ENCODE measurements at places on chromosomes 11 and 22. TPM values are rescaled to one million over a fixed set of nuclear protein-coding genes. Genes with fewer than 3 reads are reported as not detected.

DNA sequence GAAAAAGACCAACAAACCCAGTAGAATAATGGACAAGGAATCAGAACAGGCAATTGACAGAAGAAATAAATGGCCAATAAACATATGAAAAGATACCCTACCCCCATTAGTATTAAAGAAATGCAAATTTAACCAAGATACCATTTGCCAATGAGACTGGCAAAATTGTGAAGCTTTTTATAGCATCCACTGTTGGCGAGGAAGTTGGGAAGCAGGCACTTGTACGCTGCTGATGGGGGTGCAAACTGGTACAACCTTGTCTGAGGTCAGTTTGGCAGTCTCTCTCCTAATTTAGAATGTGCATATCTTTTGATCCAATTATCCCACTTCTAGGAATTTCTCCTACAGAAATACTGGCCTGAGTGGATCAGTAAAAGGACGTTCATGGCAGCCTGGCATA is 8.6 kb upstream of the NRXN2 start:
- DNase-seq, result no peak

- DNase-seq, result no peak
These were observed 6.2 kb downstream of the SRSF8 start for GRCh38 chr11:95072948-95073347.

DNA sequence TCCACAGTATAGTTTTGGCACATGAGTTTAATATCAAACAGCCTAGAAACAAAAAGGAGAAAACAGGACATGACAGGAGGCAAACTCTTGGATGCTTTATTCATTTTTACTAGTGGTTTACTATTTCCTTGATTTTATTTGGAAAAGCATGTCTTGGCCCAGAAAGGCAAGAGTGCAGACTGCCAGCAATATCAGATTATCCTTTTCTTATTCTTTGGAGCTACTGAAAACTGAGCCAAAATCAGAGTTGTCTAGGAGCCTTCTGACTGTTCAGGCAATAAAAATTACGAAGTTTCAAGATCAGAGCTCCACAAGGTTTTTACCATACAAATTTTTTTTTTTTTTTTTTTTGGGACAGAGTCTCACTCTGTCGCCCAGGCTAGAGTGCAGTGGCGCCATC is 16.0 kb downstream of the CELF1 start:
- DNase-seq, result no peak

DNA sequence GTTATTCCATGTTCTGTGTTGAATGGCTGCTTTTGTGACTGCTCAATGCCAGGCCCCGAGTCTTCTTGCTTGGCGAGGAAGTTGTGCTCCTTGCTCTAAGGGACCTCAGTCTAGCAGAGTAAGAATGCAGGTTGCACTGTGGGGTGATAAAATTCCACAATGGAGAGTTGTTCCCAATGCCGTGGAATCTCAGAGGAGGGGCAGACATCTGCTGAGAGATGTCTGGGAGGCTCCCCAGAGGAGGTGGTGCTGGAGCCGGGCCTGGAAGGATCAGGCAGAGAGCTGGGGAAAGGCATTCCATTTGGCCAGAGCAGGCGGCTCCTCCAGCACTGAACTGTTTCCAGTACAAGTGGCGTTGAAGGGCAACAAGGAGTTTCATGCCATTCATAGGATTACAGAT is 55.2 kb downstream of the ST3GAL4 start:
- DNase-seq, result no peak

GRCh38 chr11:103936059-103936458 is 100.4 kb upstream of the DDI1 start:
- DNase-seq, result no peak

- DNase-seq, result no peak
These were observed 158.3 kb upstream of the CTSC start for GRCh38 chr11:88495836-88496235.

DNA sequence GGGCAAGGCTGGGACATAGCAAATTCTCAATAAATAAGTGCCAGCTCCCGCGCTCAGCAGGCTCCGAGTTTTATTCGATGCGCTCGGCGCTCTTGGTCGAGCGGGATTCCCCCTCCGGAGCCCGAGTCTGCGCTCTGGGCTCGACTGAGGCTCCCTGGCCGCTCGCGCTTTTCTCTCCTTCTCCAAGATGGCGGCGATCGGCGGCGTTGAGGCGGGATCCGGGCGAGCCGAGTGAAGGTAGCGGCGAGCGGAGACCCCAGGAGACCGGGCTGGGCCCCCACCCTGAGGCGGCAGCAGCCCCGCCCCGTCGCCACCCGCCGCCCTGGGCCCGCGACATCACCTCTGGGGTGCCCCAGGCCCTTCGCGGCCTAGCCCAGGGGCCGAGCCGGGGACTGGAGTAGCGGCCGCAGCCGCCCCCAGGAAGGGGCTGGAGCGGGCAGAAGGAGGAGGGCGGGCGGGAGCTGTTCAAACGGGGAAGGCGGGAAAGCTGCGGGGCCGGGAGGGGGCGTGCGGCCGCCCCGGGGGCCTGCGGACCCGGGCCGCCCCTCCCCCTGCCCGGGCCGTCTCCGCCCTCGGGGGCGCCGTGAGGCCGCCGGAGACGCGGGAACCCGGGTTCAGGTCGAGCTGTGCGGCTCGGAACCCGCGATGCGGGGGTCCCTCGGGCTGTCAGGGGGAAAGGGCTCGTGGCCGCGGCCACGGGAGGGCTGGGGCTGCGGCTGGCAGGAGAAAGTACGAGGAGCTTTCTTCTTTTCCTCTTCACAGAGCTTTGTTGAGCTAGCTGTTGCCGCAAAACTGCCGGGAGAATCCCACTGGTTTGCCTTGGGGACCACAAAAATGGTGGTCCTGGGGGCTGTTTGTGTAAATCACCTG is at the start of gene HMGXB4:
Gene HMGXB4, plus strand, starts transcription at position 173 of the 870 bp plus-strand sequence. CDS start 4,898 bp downstream, outside the sequence.
- DNase-seq, result peak; percentile 88

DNA sequence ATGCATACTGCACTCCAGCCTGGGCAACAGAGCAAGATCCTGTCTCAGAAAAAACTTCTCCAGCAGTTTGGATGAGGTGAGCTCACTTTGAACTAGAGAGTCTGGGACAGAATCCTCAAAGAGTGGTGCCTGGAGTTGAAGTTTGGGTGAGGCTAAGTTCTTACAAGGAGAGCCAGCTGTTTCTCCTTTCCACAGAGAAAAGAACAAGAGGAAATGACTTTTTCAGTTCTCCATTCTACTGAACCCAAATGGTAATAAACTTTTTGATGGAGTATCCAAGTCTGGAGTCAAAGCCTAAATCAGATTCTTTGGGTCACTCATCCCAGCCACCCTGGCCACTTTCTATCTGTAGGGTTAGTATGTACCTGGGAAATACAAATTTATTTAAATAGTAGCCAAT is 102.7 kb downstream of the TRAF6 start:
- DNase-seq, result no peak

- DNase-seq, result no peak
These were observed 95.8 kb downstream of the DLG2 start for GRCh38 chr11:85531191-85531897.

DNA sequence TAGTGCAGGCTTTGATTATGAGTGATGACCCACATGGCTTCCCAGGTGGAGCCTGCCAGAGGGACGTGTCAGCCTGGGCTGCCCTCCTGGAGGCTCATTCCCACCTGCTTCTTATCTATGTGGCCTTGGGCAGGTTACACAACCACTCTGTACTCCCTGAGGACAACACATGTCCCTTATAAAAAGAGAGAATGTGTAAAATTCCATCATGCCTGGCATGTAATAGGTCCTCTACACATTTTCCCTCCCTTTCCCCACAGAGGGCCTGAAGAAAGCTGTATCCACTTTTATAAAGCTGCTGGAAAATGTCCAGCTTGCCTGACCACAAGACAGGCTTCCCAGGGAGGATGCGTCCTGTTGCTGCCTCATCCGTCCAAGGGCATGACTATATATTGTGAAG is 55.0 kb upstream of the VSTM5 start:
- no peak for DNase-seq

- DNase-seq, result no peak
These were observed 133.1 kb downstream of the CTTN start for GRCh38 chr11:70531281-70532065.

OR51I1 gene
- not detected for total RNA-seq

RASD2 gene
- total RNA-seq, result not detected

MRGPRF gene
- not detected for total RNA-seq

CNIH2 gene
- 1.4 TPM for total RNA-seq

NPAS4 gene
- not detected for total RNA-seq

MIAT gene
- 260 TPM for total RNA-seq

TSSC4 gene
- total RNA-seq, result 65.8 TPM
